CD4-positive, alpha-beta T cell treated with Interleukin-21 for 1 hour (primary cell): ENCODE measurements at places on chromosomes 16 and 17.
A peak's percentile ranks its signal among the peaks of the same experiment; 100 is the strongest.

DNA sequence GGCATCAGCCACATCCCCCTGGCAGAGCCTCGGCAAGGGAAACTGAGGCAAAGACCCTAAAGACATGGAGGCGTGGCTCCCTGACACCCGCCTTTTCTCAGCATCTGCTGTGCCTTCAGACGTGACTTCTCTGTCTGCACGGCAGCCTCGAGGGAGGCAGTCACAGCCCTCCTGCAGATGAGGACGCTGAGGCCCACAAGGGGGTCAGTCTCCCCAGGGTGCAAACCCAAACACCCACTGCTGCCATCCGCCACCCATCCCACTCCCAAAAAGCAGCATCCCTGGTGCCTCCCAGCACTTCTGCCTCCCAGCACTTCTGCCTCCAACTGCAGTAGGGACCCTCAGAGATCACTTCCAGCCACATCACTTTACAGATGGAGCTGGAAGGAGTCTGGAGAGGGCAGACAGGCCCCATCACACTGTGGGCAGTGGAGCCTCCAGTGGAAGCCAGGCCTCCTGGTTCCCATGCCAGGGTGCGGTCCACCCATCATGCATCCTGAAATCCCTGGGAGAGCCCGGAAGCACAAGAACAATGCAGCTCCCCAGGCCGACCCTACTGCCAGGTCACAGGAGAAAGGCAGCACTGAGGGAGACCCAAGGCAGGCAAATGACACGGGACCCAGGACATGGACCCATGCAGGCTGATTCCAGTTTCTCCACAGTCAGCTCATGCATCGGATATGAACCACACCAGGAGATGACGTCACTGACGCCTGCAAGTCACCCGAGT is 23.8 kb downstream of the KDM8 start:
- no peak for DNase-seq

DNA sequence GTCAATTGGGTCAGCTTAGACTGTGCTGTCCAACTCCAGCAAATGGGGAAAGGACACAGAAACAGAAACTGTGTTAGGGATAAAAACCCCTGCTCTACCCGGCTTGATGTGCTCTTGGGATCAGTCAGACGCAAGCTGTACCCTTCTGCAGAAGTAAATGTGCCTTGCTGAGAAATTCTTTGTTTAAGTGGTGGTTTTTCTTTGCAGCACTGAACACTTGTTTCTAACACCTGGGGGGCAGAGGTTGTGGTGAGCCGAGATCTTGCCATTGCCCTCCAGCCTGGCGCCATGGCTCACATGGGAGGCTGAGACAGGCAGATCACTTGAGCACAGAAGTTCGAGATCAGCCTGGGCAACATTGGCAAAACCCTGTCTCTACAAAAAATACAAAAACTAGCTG is 18.5 kb upstream of the ARL4D start:
- no peak for DNase-seq

GRCh38 chr17:17669580-17670235 is 11.6 kb upstream of the RAI1 start:
- DNase-seq = no peak

- DNase-seq = no peak
Measured at GRCh38 chr16:22659933-22660332, 149.2 kb downstream of the NPIPB5 start.

DNA sequence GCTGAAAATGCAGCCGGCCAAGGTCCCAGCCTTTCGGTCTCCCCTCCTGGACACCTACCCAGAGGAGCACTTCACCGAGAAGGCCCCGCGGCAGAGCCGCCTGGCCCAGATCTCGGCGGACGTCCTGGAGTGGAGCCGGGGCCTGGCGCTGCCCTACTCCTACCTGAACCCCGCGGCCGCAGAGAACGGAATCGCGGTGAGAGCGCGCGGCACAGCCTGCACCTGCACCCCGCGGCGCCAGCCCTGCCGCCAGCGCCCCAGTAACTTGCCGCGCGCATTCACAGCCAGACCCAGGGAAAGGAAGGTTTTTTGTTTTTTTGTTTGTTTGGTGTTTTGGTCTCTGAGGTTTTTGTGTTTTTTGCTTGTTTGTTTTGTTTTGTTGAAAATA is 15.2 kb downstream of the ALOX12B start:
- no peak for DNase-seq

DNA sequence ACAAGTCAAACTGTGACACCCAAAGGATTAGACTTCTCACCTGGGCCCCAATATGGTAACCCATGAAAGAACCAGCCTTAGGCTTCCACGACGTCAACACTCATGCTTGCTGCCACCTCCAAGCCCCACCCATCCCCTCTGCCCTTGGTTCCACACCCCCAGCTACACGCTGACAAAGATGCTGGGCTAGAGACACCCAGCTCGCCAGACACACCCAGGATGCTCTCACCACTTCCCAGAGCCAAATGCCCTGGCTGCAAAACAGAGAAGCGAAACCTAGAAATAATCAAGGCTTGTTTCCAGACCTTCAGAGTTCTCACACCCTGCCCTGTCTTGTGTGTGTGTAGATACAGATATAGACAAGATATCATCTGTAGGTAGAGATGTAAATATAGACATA is 26.0 kb upstream of the ADCY9 start:
- peak; percentile 77 for DNase-seq

DNA sequence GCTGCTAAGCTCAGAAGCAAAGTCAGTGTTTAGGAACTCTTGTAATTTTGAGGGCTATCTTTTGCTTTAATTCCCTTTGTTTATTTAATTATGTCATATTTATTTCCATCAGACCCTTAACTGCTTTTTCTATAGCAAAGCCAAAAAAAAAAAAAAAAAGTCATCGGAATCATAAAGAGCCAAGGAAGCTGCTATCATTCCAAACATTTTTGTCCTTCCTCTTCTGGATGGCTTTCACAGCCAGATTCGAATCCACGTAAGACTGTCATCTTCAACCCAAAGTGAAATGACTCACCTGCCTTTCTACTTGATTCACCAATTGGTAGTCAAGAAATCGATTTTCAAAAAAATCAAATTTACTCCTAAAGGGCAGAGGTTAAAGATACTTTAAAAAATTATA is 38.4 kb downstream of the WIPI1 start:
- DNase-seq = no peak

- DNase-seq = no peak
Measured at GRCh38 chr17:82492643-82493225, 26.8 kb upstream of the FOXK2 start.

- DNase-seq = no peak
Measured at GRCh38 chr17:28861393-28862203, 6.8 kb downstream of the ERAL1 start.

GRCh38 chr16:4244254-4245076 is 2.6 kb upstream of the SRL start:
- no peak for DNase-seq

- no peak for DNase-seq
Measured at GRCh38 chr16:70160388-70160787, 13.2 kb upstream of the CLEC18C start.

DNA sequence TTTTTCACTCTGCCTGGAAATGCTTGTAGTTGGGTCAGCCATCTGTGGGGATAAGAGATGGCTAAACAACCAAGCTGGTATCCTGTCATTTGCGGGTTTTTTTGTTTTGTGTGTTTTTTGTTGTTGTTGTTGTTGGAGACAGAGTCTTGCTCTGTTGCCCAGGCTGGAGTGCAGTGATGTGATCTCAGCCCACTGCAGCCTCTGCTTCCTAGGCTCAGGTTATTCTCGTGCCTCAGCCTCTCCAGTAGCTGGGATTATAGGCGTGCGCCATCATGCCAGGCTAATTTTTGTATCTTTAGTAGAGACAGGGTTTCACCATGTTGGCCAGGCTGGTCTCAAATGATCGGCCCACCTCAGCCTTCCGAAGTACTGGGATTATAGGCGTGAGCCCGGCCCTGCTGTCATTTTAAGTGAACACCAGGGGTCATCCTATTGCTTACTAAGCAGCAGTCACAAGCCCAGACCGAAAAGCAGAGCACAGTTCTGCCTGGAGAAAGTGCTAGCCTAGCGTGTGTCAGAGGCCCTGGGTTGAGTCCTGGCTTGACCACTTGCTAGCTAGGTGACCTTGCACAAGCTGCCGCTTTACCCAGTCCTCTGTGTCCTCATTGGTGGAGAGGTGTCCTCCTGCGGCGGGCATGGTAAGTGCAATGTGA is 4.6 kb downstream of the SMCR8 start:
- DNase-seq = peak; percentile 11

GRCh38 chr16:518858-519257 is 8.7 kb upstream of the CAPN15 start:
- no peak for DNase-seq

DNA sequence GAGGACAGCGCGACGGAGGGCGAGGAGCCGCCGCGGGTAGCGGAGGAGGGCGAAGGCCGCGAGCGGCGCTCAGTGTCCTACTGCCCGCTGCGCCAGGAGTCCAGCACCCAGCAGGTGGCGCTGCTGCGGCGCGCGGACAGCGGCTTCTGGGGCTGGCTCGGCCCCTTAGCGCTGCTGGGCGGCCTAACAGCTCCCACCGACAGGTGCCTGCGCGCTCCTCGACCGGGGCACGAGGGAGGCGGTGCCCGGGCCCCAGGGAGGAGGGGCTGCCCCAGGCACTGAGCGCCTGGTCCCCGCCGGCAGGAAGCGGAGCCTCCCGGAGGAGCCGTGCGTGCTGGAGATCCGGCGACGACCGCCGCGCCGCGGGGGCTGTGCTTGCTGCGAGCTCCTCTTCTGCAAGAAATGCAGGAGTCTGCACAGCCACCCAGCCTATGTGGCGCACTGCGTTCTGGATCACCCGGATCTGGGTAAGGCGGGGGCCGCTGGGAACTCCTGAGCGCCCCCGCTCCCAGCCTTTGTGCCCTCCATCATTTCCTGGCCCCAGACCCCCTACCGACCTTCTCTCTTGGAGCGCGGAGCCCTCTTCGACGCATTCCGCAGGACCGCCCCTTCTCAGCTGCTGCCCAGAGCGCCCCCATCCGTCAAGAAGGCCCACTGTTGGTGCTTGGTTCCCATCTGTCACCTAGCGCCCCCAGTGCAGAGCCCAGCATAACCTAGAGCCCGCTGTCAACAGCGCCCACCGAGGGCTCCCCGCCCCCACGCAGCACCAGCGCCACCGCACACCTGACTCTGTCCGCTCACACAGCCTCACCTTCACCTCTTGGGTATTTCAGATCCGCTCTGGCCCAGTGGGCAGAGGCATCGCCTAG is 3.7 kb downstream of the C17orf50 start:
- peak; percentile 89 for DNase-seq

GRCh38 chr17:82328141-82328993 is 5.2 kb downstream of the SECTM1 start:
- no peak for DNase-seq

GRCh38 chr17:42276359-42276608 is at the start of gene STAT5B:
TSS of gene STAT5B (minus strand) at chr17:42276391. CDS start at chr17:42232127, 44,264 bp downstream.
- peak; percentile 74 for DNase-seq

GRCh38 chr17:4899341-4900230 is at the start of gene C17orf107:
TSS of gene C17orf107 (plus strand) at chr17:4899536. CDS start at chr17:4899763, 227 bp downstream.
- peak; percentile 94 for DNase-seq

DNA sequence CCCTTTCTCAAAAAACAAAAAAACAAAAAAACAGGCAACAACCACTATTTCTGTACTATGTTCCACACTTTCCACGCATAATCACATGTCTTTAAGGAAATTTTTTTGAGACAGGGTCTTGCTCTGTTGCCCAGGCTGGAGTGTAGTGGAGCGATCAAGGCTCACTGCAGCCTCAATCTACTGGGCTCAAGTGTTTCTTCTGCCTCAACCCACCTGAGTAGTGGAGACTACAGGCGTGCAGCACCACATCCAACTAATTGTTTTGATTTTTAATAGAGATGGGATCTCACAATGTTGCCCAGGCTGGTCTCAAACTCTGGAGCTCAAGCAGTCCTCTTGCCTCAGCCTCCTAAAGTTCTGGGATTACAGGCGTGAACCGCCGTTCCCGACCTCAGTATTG is 52.6 kb upstream of the BPTF start:
- DNase-seq = no peak

DNA sequence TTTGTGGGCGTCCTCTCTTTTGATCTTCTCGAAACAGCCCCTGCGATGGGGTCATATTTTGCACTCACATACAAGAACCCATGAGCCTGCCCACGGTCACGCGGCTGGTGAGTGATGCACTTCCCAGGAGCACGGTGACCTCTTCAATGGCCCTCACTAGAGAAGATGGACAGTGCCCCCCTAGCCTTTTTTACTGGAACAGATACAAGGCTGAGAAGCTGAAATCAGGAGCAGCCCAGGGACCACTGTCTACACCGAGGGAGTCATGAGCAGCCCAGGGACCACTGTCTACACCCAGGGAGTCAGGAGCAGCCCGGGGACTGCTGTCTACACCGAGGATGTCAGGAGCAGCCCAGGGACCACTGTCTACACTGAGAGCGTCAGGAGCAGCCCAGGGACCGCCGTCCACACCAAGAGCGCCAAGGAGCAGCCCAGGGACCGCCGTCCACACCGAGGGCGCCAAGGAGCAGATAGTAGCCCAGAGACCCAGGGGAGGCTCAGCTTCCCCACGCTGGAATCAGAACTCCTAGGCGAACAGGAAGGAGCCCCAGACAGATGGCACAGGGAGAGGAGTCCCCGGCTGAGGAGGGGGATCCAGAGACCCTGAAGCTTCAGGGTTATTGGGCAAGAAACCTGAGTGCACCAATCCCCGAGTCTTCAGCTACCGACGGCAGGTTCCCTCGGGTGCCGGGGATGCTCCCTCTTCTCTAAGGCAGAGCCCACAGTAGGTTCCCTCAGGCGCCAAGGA is 23.7 kb downstream of the ACSF3 start:
- no peak for DNase-seq

GRCh38 chr17:49972486-49973270 is 3.7 kb downstream of the DLX4 start:
- DNase-seq = no peak

GRCh38 chr16:3841729-3842508 is 38.6 kb downstream of the CREBBP start:
- no peak for DNase-seq

- DNase-seq = no peak
Measured at GRCh38 chr16:50863644-50864144, 121.8 kb downstream of the CYLD start.

DNA sequence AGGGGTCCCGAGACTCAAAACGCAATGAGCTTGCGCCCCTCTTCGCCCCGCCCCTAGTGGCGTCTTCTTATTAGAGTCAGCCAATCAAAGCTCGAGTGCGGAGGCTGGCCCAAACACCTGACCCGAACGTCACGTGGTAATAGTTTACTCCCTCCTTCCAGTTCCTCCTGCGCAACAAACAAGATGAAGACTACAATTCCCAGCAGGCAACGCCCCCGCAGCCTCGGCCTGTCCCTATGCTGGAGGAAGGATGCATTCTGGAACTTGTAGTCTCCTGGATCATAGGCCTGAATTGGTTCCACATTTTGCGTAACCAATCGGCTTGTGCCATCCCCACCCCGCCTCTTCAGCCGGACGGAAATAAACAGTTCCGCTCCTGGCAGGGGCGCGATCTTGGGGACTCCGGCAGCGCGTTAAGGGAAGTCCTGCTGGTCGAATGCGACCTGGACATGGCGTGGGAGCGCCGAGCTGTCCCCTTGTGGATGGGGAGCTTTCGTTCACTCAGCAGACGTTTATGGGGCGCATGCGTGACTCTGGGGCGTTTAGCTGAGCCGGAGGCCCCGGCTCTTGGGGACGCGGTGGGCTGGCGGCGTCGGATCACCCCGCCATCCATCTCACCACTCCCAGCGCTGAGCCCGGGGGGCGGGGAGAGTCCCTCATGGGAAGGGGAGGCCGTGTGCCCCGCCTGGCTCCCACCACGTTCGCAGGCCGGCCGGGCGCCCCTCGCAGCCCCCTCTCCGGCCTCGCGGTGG is at the start of gene WBP2:
WBP2 (minus strand) TSS at position 26 of the 752 bp plus-strand sequence. CDS start 38 bp downstream, outside the sequence.
- DNase-seq = peak; percentile 100

- no peak for DNase-seq
Measured at GRCh38 chr17:9299695-9300094, 275.9 kb downstream of the STX8 start.

GRCh38 chr17:78991017-78991738 is 11.5 kb upstream of the LGALS3BP start:
- DNase-seq = no peak

- no peak for DNase-seq
Measured at GRCh38 chr16:83516931-83517330, 290.8 kb upstream of the HSBP1 start.
